ENCODE measurements at places on chromosomes 16 and 17.
A peak's percentile ranks its signal among the peaks of the same experiment; 100 is the strongest.

GRCh38 chr16:3051494-3051893 lies 5.1 kb downstream of the MMP25 start:
- DNase-seq, result no peak

DNA sequence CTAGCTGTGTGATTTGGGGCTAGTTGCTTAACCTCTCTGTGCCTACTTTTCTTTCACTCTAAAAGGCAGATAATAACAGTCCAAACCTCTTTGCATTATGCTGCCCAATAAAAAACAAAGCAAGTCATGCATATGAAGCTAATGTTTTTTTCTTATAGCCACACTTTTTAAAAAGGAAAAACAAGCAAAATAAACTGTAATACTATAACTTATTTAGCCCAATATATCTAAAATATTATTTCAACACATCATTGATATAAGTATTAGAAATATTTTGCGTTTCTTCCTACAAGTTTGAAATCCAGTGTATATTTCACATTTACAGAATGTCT lies 22.4 kb downstream of the ANKRD40 start:
- no peak for DNase-seq

DNA sequence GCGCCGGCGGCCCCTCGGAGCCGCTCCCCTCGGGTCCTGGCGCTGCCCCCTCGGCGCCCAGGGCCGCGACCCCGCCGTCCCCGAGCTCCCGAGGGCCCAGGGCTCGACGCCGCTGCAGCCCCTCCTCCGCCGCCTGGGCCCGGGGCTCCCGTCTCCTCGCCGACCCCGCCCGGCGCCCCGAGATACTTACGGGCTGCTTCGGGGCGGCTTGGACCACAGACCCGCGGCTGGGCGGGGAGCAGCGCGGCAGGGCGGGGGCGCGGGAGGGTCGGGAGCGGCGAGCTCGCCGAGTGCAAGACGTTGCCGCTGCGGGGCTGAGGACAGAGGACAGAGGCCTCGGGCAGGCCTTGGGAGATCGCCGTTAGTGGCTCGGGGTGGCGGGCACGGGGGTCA lies 290 bp downstream of the TOB1 start:
- DNase-seq, result no peak

- no peak for DNase-seq
Observed at GRCh38 chr17:51228161-51228560, 31.7 kb downstream of the MBTD1 start.

DNA sequence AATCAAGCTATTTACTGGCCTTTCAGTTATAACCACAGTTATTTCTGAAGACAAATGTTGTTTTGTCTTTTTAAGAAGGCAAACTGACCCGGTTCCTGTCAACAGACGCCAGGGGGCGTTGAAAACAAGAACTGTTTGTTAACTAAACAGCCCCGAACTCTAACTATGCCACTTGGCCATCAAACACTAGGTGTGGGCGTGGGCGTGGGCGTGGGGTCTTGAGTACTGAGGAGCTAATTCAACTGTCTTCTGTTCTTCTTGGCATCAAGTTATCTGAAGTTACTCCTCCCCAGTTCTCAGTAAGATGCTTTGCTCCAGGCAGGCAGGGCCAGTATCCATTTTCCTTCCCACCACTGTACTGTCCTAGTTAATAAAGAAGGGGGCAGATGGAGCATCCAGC lies 63.3 kb upstream of the MTMR4 start:
- DNase-seq, result peak; percentile 42

- no peak for DNase-seq
Observed at GRCh38 chr16:87305505-87306391, 11.4 kb downstream of the C16orf95 start.

GRCh38 chr17:13638855-13639458 lies 37.2 kb upstream of the HS3ST3A1 start:
- no peak for DNase-seq

- no peak for DNase-seq
Observed at GRCh38 chr17:67049025-67049739, 4.8 kb downstream of the CACNG1 start.

GRCh38 chr16:3514621-3515020 lies 13.8 kb downstream of the CLUAP1 start:
- DNase-seq, result no peak

- DNase-seq, result no peak
Observed at GRCh38 chr17:72462407-72462806, 341.6 kb downstream of the SOX9 start.

- DNase-seq, result no peak
Observed at GRCh38 chr17:74868251-74868907, 4.4 kb downstream of the FDXR start.

GRCh38 chr16:88732172-88732960 lies 26.1 kb downstream of the CTU2 start:
- no peak for DNase-seq

DNA sequence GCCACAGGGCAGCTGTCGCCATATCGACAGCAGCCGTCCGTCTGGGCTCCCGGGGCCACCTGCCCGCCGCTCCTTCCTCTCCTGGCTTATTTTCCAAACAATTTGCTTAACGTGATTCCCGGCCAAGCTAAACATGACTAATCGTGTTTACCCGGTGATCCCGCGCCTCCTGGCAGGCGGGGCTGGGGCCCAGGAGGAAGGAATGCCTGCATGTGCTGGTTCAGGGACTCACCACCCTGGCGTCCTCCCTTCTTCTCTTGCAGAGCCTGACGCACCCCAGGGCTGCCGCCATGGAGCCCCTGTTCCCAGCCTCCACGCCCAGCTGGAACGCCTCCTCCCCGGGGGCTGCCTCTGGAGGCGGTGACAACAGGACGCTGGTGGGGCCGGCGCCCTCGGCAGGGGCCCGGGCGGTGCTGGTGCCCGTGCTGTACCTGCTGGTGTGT lies 6.1 kb downstream of the SSTR5 start:
- DNase-seq, result no peak

DNA sequence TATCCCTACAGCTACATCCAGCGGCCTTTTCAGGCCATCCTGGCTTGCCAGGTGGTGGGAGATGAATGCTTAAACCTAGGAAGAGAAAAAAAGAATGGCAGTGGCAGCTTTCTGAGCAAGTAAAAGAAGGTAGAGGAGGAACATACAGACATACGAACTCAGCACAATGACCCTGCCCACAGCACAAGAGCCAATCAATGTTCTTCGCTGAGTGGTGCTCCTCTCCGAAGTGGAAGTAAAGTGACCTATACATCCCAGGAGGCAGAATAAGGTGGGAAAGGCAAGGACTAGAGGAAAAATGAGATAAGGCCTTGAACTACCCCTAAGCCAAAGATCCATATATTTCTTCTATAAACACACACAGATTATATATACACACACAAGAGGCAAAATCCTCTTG lies 28.7 kb downstream of the USP31 start:
- DNase-seq, result no peak

- DNase-seq, result no peak
Observed at GRCh38 chr17:82434216-82434565, 15.8 kb upstream of the OGFOD3 start.

GRCh38 chr16:49528060-49528865 lies 154.7 kb downstream of the C16orf78 start:
- DNase-seq, result peak; percentile 19

DNA sequence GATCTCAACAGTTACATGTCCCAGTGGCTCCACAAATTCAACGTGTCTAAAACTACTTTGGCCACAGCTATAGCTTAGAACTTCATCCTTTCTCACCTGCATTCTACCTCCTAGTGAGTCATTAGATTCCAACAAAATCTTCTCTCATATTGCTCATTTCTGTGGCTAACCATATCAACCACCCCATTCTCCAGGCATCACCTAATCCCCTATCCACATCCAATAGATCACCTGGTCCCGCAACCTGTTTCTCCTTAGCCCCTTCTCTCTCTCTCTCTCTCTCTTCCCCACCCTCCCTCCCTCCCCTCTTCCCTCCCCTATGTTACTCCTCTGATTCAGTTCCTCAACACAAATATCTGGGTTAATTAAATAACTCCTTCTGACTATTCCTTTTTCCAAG lies 64.6 kb downstream of the ANKFN1 start:
- DNase-seq, result no peak

DNA sequence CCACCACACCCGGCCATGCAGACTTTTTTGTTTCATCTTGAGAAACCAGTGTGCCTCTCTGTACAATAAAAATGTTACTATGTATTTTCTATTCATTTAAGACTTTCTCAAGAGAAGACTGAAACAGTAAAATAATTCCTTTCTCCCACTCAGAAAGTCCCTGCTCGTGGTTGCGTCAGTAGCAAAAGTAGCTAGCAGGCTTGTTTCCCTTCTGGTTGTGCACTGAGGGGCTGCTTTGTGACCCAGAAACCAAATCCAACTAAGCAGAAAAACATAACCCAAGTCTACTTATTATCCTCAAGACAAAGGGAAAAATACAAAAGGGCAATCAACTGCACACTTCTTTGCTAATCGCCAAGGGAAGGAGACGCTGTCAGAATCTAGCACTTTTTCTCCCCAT lies 3.4 kb upstream of the PNPO start:
- no peak for DNase-seq

DNA sequence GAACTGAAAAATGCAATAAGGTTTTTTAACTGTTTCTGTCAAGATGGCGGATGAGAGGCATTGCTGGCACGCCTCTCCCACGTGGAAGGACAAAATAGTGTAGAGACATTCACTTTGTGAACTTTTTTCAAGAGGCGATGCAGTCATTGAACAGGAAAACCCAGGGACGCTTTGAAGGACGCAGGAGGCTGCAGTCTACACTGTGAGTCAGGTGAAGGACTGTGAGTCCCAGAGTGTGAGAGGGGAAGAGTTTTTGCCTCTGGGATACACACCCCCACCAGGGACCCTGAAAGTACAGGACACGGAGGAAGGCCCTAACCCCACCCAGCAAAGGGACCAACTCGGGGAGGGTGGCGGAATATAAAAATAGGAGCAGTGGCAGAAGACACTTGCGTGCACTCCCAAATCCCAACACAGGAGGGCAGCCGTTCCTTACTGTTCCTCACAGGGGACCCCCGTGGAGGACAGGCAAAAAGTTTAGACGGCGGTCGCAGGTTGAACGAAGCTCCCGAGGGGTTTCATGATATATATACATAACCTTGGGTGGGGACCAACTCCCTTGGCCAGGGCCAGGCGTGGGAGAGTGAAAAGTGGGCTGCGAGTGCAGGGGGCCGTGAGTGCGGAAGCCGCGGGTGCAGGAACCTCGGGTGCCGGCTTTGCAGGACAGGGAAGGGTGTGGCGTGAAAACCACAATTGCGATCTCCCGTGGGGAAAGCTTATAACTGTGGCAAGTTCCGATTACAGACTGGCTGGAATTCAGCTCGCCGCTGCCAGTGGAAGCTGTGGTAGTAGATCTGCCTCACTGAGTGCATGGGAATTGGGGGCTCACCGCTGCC lies 82.0 kb upstream of the ALOX12 start:
- peak; percentile 74 for DNase-seq

GRCh38 chr17:2386400-2387085 lies 14.3 kb downstream of the MNT start:
- DNase-seq, result no peak

GRCh38 chr17:9750524-9750923 lies 40.9 kb downstream of the DHRS7C start:
- no peak for DNase-seq

DNA sequence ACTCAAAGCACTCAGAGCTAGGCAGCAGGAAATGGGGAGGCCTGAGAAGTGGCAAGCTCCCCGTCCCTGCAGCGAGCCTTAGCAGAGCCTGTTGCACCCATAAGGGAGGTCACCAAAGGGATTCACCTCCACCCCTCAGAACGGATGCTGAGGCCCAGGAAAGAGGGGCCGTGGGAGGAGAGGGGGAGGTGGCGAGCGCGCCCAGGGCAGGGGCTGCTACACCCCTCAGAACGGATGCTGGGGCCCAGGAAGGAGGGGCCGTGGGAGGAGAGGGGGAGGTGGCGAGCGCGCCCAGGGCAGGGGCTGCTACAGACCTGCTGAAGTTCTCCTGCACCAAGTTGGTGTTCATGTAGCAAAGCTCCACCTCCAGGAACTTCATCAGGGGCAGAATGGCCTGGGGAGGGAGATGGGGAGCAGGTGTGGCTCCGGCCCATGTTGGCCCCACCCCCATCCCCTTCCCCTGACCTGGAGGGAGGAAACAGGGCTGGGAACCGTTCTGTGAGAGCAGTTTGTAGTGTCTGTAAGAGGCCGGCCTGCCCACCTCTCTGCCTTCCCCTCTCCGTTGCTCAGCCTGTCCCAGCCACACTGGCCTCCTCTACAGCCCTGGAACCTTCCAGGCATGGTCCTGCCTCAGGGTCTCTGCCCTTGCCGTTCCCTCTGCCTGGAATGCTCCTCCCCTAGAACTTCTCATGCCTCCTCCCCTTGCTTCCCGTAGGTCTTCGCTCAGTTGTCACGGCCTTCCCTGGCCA lies 11.4 kb downstream of the UNC13D start:
- DNase-seq, result no peak

GRCh38 chr16:79826732-79827475 lies 226.4 kb upstream of the MAF start:
- no peak for DNase-seq

DNA sequence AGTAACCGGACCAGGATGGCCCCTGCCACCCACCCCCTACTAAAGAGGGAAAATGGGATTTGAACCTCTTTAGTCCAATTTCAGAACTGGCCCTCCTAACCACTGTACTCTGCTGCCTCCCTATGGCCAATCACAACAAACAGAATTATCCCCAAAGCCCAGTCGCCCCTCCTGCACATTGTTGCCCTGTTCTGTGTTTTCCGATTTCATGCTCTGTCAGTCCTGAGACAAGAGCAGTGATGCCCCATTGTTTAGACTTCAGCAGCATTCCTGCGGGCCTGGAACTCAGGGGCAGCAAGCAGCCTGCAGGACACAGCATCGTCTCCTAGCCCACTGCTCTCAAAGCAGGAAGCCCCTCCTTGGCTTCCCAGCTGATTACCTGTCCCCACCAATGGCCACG lies 20.5 kb upstream of the KLHL11 start:
- DNase-seq, result no peak

GRCh38 chr17:40061609-40062038 lies 1.1 kb upstream of the THRA start:
- no peak for DNase-seq

GRCh38 chr17:37025238-37025637 lies 76.5 kb downstream of the AATF start:
- DNase-seq, result no peak

GRCh38 chr17:59341922-59342321 lies 10.5 kb downstream of the YPEL2 start:
- no peak for DNase-seq

DNA sequence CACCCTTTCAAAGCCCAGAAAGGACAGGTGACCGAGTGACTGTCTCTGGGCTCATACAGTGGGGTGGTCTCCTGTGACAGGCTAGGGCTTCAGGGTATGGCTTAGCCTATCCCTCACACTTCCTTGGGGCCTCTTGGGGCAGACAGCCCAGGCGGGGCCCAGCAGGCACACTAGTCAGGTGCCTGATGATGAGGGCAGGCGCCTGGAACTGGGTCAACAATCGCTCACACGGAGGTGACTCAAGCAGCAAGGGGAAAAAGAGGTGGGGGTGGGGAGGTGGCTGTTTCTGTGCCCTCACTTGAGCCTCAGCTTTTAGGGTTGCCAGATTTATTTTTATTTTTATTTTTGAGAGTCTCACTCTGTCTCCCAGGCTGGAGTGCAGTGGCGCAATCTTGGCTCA lies 6.4 kb upstream of the GRN start:
- DNase-seq, result no peak

Measured in activated CD4-positive, alpha-beta T cell treated with anti-CD3 and anti-CD28 coated beads, Interleukin-2, amount 50 U/mL, for 1 hour (primary cell).